GM12892 (cell line): ENCODE measurements at places on chromosomes 12 and 14.

- no peak for DNase-seq
These were observed 229.0 kb downstream of the SLC41A2 start for GRCh38 chr12:104729091-104729490.

DNA sequence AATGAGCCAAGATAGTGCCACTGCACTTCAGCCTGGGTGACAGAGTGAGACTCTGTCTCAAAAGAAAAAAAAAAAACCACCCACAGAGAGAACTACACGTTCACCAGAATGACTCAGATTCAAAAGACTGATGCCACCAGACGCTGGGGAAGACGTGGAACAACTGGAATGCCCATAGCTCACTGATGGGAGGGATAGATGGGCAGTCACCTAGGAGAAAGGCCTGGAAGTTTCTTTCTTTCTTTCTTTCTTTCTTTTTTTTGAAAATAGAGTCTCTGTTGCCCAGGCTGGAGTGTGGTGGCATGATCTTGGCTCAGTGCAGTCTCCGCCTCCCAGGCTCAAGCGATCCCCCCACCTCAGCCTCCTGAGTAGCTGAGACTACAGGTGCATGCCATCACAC lies 10.0 kb upstream of the KLC1 start:
- no peak for DNase-seq

DNA sequence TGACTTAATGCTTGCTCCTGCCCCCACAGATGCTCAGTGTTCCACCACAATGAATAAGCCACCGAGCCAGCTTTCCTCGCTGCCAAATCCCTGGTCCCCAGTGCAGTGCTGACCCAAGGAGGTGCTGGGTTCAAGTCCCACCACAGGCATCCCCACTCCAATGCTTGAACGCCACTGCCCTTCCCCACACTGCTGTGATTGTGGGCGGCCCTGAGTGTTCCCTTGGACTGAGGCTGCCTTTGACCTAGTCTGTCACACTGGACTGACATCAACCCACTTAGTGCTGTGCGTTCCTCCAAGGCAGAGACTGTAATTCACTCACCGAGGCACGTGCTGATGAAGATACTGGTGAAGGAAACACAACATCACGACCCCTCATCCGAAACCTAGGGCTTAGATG lies 83.4 kb upstream of the TMCC3 start:
- no peak for DNase-seq

- DNase-seq, result no peak
These were observed 65.6 kb upstream of the RPL10L start for GRCh38 chr14:46717211-46717610.

- DNase-seq, result no peak
These were observed 32.2 kb upstream of the RIN3 start for GRCh38 chr14:92481386-92481785.

- no peak for DNase-seq
These were observed 2.3 kb upstream of the ACVRL1 start for GRCh38 chr12:51904951-51905470.
